Naive B cell (primary cell): ENCODE measurements at places on chromosomes 16 and 17.

GRCh38 chr16:10338426-10338825 lies 47.4 kb upstream of the ATF7IP2 start:
- H3K4me1 ChIP-seq: peaks cover 21% of the 10 kb centered on the region
- no peak for DNase-seq
- no peak overlapping the region for H3K4me3 ChIP-seq

DNA sequence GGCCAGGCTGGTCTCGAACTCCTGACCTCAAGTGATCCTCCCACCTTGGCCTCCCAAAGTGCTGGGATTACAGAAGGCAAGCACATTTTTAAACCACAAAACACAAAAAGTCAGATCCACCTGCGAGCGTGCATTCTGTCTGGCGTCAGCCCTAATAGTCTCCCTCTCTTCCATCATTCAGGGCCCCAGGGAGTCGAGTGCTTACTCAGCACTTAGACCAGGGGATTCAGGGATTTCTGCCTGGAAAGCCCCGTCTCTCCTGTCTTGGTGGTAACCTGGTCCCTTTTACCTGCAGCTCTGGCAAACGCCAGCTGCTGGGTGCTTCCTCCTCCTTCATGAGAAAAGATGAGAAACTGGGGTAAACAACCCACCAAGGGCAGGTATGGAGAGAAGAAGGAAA lies 443.1 kb downstream of the SOX9 start:
- no peak overlapping the region for H3K27ac ChIP-seq
- peaks cover 12% of the 10 kb centered on the region for H3K27me3 ChIP-seq
- no peaks in the 10 kb centered on the region for H3K4me1 ChIP-seq
- no peak overlapping the region for H3K4me3 ChIP-seq
- no peaks in the 10 kb centered on the region for H3K36me3 ChIP-seq
- no peak for DNase-seq

DNA sequence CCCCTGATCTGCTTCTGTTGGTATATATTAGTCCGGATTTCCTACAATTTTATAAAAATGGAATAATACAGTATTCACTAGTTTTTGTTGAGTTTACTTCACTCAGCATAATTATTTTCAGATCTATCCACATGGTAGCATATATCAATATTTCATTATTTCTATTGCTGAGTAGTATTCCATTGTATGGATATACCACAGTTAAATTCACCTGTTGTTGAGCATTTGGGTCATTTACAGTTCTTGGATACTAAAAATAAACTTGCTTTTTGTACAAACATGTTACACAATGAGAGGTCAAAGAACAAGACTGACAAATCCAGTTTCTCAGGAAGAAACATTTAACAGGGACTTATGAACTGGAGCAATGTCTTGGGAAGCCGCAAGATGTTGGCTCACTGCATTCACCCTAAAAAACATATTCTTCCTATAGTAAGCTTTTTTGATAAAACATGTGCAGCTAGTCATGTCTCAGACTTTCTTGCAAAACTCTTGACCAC lies 126.9 kb upstream of the HS3ST2 start:
- peaks cover 4% of the 10 kb centered on the region for H3K27me3 ChIP-seq
- H3K4me3 ChIP-seq: no peak overlapping the region
- no peak for DNase-seq

DNA sequence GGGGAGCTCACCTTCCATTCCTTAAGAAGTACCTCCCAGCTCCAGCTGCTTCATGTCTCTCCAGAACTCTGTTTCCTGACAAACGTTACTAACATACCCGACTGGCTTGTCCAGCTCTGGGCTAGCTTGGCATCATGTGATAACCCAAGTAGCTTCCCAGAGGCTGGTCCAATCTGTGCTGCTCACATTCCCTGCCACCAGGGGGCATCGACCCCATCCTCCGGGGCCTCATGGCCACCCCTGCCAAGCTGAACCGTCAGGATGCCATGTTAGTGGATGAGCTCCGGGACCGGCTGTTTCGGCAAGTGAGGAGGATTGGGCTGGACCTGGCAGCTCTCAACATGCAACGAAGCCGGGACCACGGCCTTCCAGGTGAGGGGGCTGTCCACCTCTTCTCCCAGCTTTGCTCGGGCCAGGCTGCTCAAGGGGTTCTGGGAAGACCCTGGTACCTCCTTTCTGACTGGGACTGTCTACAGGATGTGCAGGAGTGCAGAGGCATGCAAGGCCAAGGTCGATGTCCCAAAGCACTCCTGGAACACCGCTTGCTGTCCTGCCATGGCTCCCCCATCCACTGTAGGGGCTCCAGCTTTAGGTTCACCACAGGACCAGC lies 7.6 kb downstream of the EPX start:
- DNase-seq: peak; percentile 33
- no peaks in the 10 kb centered on the region for H3K36me3 ChIP-seq

- H3K4me3 ChIP-seq: no peak overlapping the region
- no peak overlapping the region for H3K27ac ChIP-seq
- no peak for DNase-seq
Measured at GRCh38 chr17:61294286-61294685, 105.4 kb upstream of the TBX2 start.

GRCh38 chr16:83964684-83965443 lies 3.2 kb upstream of the NECAB2 start:
- no peak overlapping the region for H3K27ac ChIP-seq
- peaks cover 22% of the 10 kb centered on the region for H3K27me3 ChIP-seq
- no peaks in the 10 kb centered on the region for H3K36me3 ChIP-seq
- H3K4me3 ChIP-seq: no peak overlapping the region

DNA sequence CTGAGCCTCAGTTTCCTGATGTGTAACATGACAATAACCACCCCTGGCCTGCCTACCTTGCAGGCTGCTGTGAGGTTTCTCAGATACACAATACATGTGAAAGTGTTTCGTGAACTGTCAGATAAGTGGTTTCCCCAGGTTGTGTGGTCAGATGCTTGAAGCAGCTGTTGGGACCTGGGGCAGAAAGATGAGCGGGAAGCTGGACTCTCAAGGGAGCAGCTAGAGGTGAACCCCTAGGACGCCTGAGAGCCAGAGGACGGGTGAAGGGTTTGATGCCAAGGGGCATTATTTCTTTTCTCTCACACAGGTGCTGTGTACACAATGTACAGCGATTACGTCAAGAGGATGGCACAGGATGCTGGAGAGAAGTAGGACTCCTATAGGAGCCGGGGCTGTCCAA lies 2.3 kb downstream of the HIGD1B start:
- H3K27me3 ChIP-seq: no peaks in the 10 kb centered on the region
- no peak overlapping the region for H3K27ac ChIP-seq
- H3K4me1 ChIP-seq: peaks cover 3% of the 10 kb centered on the region
- no peak for DNase-seq
- H3K36me3 ChIP-seq: peaks cover 7% of the 10 kb centered on the region
- H3K4me3 ChIP-seq: no peak overlapping the region

- H3K27me3 ChIP-seq: peaks cover 2% of the 10 kb centered on the region
- DNase-seq: no peak
- H3K4me3 ChIP-seq: peak overlapping the region; percentile 94
- peaks cover 7% of the 10 kb centered on the region for H3K4me1 ChIP-seq
Measured at GRCh38 chr17:1267471-1267943, 2.7 kb upstream of the BHLHA9 start.

- no peak overlapping the region for H3K4me3 ChIP-seq
- DNase-seq: peak; percentile 35
- no peak overlapping the region for H3K27ac ChIP-seq
- peaks cover 21% of the 10 kb centered on the region for H3K4me1 ChIP-seq
Measured at GRCh38 chr17:60652454-60653247, 25.0 kb upstream of the BCAS3 start.

DNA sequence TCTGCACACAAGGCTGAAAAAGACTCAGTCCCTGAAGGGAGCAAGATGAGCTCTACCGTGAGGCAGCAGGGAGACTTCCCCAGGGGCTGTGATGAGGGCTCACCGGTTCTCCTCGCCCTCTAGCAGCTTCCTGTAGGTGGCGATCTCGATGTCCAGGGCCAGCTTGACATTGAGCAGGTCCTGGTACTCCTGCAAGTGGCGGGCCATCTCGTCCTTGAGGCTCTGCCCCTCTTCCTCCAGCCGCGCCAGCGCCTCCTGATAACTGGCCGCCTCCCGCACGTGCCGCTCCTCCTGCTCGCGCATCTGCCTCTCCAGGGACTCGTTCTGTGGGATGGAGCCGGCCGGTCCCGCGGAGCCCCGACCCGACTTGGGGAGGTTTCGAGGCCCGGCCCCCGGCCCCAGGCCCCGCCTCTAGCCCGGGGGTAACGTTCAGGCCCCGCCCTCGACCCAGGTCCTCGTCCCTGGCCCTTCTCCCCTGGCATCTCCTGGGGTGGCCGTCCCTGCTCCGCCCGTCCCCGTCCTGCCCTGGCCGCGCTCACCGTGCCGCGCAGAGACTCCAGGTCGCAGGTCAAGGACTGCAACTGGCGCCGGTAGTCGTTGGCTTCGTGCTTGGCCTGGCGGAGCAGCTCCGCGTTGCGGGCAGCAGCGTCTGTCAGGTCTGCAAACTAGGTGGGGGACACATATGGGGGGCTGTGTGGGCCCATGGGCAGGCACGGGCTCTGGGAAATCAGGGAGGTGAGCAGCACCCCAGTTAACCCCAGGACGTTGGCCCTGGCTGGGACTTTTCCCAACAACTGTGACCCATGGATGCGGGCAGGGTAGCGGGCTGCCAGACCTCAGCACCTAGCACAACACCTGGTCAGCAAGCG lies 3.9 kb downstream of the GFAP start:
- H3K4me1 ChIP-seq: peaks cover 14% of the 10 kb centered on the region
- no peak overlapping the region for H3K27ac ChIP-seq
- H3K36me3 ChIP-seq: no peaks in the 10 kb centered on the region
- peak; percentile 24 for DNase-seq
- peaks cover 30% of the 10 kb centered on the region for H3K27me3 ChIP-seq
- peak overlapping the region; percentile 64 for H3K4me3 ChIP-seq

- H3K36me3 ChIP-seq: no peaks in the 10 kb centered on the region
- DNase-seq: peak; percentile 75
- no peak overlapping the region for H3K27ac ChIP-seq
- H3K4me3 ChIP-seq: no peak overlapping the region
Measured at GRCh38 chr17:143785-144281, 6.5 kb downstream of the SCGB1C2 start.

DNA sequence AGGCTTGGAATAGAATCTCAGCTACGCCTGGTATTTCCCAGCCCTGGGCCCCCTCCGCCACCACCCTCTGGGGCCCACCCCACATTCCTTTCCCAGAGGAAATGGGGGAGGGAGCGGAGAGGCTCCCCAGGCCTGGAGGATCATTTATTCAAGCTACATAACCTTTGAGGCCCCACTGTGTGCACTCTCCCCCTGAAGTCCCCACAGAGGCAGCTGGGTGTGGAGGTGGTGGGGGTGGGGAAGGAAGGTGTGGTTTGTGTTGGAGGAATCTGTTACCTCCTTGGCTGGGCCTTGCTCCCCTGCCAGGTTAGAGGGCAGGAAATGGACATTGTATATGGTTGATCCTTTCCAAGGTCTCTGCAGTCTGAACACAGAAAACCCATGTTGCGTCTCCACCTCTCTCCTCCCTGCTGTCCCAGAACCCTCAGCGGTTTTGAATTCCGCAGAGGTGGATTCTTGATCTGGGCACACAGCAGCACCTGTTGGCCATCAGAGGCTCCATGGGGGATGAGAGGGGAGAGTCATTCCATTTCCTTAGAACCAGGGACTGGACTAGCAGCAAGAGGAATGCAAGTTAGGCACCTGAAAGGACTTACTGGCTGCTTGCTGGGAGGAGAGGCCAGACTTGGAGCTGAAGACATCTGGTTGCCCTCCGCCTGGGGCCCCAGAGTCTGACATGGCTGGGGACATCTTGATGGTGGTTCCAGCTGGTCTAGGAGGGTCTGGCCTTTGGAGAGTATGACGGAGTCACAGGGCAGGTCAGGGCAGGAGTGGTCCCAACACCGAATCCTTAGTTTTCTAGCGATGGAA lies 23.0 kb downstream of the ARHGAP23 start:
- H3K27ac ChIP-seq: no peak overlapping the region
- H3K36me3 ChIP-seq: peaks cover 12% of the 10 kb centered on the region
- peaks cover 17% of the 10 kb centered on the region for H3K27me3 ChIP-seq
- H3K4me3 ChIP-seq: no peak overlapping the region
- peaks cover 14% of the 10 kb centered on the region for H3K4me1 ChIP-seq
- DNase-seq: no peak

DNA sequence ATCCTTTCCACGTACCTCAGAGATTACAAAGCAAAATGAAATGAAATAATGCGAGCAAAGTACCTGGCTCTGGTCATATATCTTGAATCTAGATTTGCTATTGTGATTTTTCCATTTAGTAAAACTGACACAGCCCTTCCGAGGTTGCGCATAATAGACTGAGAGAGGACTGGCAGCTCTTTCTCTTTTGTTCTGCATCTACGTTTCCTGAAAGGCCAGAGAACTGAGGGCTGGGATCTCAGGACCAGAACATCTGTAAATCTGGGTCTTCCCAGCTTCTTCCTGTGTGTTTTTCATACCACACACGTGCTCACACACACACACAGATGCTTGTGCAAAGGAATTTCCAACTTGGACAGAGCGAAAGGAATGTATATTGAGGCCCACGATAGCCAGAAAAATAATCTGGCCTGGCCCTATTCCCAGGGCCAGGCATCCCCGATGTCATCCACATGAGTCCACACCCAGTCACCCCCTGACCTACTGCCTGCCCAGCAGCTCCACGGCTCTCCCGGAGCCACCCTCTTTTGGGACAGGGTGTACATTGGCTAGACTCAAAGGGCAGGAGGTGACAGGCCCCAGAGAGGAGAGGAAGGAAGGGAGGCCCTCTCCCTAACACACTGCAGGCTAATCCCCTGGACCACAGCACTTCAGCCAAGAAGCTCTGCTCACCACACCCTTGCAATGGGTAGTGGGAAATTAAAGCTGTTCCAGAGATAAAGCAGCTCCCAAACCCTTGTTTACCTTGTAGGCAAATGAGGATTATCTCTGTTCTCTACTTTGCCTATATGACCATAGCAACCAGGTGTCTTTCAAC lies 41.8 kb downstream of the NOL11 start:
- no peak overlapping the region for H3K27ac ChIP-seq
- no peak overlapping the region for H3K4me3 ChIP-seq
- H3K27me3 ChIP-seq: no peaks in the 10 kb centered on the region
- H3K4me1 ChIP-seq: no peaks in the 10 kb centered on the region
- peaks cover 7% of the 10 kb centered on the region for H3K36me3 ChIP-seq
- DNase-seq: no peak

DNA sequence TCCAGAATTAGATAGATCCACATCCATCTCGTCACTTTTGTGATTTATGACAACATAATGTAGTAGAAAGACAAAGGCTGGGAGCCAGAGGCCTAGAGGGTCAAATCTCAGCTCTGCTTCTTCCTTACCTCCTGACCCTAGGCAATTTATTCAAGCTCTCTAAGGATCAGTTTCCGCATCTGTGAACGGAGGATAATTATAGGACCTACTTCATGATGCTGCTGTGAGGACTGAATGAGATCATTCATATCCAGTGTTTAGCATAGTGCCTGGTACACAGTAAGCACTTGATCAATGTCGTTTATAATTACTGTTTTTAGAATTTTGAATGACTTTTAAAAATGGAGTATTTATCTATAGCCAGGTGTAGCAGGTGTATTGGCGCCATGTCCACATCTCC lies 128.4 kb downstream of the SHISA9 start:
- H3K27me3 ChIP-seq: no peaks in the 10 kb centered on the region
- DNase-seq: no peak
- no peak overlapping the region for H3K27ac ChIP-seq
- no peaks in the 10 kb centered on the region for H3K36me3 ChIP-seq
- no peak overlapping the region for H3K4me3 ChIP-seq

- no peak overlapping the region for H3K27ac ChIP-seq
- DNase-seq: no peak
- peaks cover 5% of the 10 kb centered on the region for H3K4me1 ChIP-seq
- no peak overlapping the region for H3K4me3 ChIP-seq
- H3K36me3 ChIP-seq: no peaks in the 10 kb centered on the region
Measured at GRCh38 chr17:28328325-28328724, 6.9 kb downstream of the IFT20 start.

- no peak for DNase-seq
- H3K27me3 ChIP-seq: peaks cover 9% of the 10 kb centered on the region
- H3K36me3 ChIP-seq: peaks cover 8% of the 10 kb centered on the region
- H3K4me1 ChIP-seq: no peaks in the 10 kb centered on the region
Measured at GRCh38 chr16:5175266-5175665, 77.7 kb upstream of the EEF2KMT start.
